Hair follicular keratinocyte (primary cell): ENCODE measurements at places on chromosomes 2 and 18. TPM values are rescaled to one million over a fixed set of nuclear protein-coding genes. Genes with fewer than 3 reads are reported as not detected.

The UPP2 gene
- total RNA-seq, result not detected in 2 replicates

The DNAJC5G gene
- total RNA-seq, result not detected in 2 replicates

The CFAP65 gene
- not detected in 2 replicates for total RNA-seq

The CCDC142 gene
- total RNA-seq, result 6.1 and 16.7 TPM in 2 replicates

The GALR1 gene
- total RNA-seq, result not detected in 2 replicates

The SLC5A7 gene
- total RNA-seq, result not detected in 2 replicates

The LAMA3 gene
- total RNA-seq, result 608 and 1,811 TPM in 2 replicates

The GRB14 gene
- 8.9 and 15.4 TPM in 2 replicates for total RNA-seq

The HS6ST1 gene
- 14.6 and 22.4 TPM in 2 replicates for total RNA-seq

The TUBA4B gene
- total RNA-seq, result not detected in 2 replicates

The SLC9A4 gene
- total RNA-seq, result not detected in 2 replicates

The GREB1L gene
- 1.8 and 3.6 TPM in 2 replicates for total RNA-seq

The IL36RN gene
- 0.15 and 1.0 TPM in 2 replicates for total RNA-seq

The HRH4 gene
- 0.08 TPM in 1 of 2 replicates, not detected in the other for total RNA-seq

The B3GNT7 gene
- total RNA-seq, result 0.34 and 0.47 TPM in 2 replicates

The CNTNAP5 gene
- not detected in 2 replicates for total RNA-seq

The STARD6 gene
- total RNA-seq, result not detected in 2 replicates

The C2orf69 gene
- 7.9 and 10.3 TPM in 2 replicates for total RNA-seq

The GCKR gene
- total RNA-seq, result not detected in 2 replicates

The ZNF514 gene
- 4.8 and 6.2 TPM in 2 replicates for total RNA-seq

The DUSP2 gene
- 14.1 and 14.2 TPM in 2 replicates for total RNA-seq

The EFR3B gene
- total RNA-seq, result 0.55 and 0.61 TPM in 2 replicates

The GAL3ST2 gene
- total RNA-seq, result not detected in 2 replicates

The MROH2A gene
- total RNA-seq, result 0.38 TPM in 1 of 2 replicates, not detected in the other

The TMEM247 gene
- not detected in 2 replicates for total RNA-seq

The CYS1 gene
- 1.3 and 4.1 TPM in 2 replicates for total RNA-seq

The TEX44 gene
- total RNA-seq, result not detected in 2 replicates
